ENCODE measurements at places on chromosomes 4 and X.

DNA sequence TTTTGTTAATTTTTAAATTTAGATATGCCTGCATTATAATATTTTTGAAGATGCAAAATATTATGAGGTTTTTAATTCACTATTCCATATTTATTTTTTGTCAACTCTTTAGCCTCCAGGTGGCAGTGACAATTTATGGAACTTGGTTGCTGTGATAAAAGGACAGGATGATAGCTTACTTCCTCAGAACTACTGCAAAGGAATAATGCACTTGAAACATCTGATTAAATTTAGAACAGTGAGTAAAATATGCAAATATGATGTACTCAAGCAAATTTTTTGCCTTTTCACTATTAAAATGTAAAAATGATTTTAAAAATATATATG lies 45.1 kb downstream of the SPATA4 start:
- DNase-seq: no peak

GRCh38 chrX:72128881-72129280 lies 2.8 kb downstream of the RTL5 start:
- DNase-seq: no peak

DNA sequence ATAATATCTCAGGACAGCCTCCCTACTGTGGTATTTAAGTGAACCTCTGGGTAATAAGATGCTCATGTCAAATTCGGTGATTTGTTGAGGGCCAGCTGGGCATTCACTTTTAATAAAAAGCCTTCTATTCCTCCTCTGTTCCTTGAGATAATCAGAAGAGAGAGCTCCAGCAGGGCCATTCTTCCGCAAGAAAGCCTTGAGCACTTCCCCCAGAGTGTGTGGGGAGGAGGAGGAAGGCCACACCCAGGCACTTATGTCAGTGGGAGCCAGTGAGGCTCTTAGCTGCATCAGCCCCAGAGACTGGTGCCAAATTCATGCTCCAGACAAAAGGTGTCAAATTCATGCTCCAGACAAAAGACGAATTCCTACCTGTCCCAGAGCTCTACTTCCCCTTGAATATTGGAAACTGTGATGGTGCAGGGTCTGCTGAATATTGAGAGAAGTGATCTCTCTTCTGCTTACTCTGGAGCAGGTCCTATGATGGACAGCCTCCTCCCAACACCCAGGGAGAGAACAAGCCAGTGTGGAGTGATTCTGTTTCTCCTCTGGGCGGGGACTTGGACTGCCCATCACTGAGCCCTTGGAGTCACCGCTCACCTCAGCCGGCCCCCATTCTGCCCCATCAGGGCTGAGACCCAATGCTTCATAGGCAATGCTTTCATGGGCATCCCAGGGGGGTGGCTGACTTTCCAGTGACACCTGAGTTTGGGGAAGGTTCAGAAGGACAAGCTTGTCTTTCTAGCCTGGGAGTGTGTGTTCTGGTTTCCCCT lies 68.1 kb downstream of the FHDC1 start:
- DNase-seq: no peak

GRCh38 chrX:313546-313945 lies 5.0 kb downstream of the GTPBP6 start:
- no peak for DNase-seq

DNA sequence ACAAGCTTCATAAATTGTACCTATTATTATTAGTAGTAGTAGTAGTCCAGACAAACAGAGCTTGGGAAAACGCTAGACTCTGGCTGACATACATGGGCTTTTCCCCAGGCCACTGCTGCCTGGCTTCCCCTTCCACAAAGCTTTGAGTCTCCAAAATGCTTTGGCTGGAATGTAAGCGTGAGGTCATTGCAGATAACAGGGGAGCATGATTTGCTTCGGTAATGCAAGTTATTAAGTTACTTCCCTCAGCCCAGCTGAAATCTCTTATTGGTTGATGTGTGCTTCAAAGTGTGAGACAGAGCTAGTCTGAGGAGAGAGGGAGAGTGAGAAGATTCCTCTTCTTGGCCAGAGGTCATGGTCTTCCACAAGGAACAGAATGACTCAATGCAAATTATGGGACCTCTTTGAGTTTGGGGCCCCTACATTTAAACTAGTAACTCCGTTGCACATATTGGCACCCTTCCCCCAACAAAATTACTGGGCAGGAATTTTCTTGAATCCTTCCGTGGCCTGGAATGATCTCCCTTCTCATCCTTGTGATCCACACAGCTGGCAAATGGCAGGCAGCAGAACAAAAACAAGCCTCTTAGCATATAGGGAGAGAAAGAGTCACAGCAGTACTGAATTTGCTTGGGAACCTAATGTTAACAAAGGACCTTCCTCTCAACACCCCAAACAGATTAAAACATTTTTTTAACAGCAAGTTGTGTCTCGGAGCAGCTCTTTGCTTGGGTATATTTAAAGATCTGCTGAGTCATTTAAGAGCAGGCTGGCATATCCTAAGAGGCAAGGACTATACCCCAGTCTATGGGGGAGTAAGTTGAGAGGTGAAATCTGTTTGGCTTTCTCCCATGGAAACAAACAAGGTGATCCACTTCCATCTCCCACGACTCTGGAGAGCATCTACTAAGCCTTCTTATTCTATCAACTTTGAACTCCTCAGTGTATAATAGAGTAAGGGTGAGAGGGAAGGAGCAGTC lies 19.9 kb downstream of the AR start:
- no peak for DNase-seq

DNA sequence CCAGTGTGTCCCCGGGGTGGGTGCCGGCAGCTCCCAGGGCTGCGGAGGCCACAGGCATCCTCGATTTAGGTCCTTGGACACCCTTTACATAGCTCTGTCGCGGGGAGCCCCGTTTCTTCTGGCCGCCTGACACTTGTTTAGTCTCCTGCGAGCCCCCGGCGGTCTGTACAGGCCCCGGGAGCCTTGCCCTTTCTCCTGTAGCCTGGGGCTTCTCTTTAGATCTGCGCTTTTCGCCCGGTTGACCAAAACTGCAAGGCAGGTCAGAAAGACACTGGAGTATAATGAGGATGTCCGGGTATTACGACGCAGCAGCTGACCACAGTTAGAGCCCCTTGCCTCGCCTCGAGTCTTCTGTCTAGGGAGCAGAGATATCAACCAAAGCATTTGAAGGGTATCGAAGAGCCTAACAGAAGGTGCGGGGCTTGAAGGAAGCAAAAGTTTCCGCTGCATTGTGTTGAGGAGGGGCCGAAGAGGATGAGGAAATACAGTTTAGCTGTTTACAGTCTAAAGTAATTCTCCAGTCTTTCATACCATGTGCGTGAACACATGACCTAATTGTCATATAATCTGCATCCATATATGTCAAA lies 479 bp downstream of the BRCC3 start:
- no peak for DNase-seq

DNA sequence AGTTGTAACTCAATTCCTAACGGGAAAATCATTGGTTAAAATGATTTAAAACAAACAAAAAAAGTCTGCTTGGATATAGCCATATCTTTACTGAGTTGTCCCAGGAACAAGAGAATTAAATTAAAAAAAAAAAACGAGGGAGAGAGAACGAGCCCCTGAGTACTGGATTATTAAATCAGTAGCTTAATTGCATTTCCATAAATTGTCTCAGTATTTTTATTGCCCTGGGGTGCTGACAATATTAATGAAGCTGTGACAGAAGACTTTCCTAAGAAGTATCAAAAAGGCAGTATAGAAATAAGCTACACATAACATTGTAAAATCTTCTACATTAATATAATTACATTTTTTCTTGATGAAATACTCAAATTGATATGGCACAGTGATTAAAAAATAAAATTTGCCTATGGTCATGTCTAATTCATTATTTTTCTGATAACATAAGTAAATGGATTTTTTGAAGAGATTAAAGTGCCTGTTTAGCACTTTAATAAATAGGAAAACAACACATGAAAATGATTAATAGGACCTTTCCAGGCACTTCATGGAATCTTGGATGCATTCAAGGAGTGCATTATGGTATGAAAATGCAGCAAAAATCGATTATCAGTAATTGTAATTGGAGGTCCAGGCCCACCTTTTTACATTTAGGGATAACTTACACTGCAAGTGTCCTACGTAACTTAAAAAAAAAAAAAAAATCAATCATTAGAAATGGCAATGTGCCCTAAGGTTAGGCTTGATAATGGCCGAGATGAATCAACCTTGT lies 2233.4 kb downstream of the ARAP2 start:
- DNase-seq: no peak

DNA sequence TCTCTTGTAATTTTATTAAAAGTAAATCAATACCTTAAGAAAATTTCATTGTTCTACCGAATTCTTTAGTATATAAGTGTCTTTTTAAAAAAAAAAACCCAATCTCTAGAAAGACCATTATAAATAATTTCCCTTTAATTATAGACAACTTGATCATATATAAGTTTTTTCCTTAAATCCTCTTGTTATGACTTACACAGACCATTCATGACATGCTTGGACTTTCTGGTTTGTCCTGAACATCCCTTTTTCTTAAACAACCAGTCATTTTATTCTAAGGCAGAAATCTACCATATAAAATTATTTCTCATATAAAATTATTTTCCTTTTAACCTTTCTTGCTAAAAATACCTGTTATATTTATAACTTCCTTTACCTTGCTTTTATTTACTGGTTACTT lies 15.4 kb upstream of the FHDC1 start:
- no peak for DNase-seq

- no peak for DNase-seq
Measured at GRCh38 chrX:77422891-77423648, 24.1 kb upstream of the FGF16 start.

- DNase-seq: no peak
Measured at GRCh38 chr4:3269105-3269927, 20.4 kb downstream of the MSANTD1 start.

DNA sequence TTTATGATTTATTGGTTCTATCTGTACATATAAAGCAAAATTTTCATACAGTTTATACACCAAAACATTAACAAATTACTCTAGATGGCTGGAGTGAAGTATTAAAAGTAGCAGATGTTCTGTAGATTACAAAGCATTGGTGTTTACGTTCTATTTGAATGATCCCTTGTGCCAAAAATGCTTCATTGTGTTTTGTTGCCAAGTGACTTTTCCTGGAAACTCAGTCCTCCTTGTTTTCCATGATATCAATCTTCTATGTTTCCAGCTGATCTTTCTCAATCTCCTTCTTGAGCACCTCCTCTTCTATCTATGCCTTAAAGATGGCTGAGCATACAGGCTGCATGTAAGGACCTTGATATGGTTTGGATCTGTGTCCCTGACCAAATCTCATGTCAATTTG lies 263.6 kb upstream of the CTSO start:
- DNase-seq: no peak

DNA sequence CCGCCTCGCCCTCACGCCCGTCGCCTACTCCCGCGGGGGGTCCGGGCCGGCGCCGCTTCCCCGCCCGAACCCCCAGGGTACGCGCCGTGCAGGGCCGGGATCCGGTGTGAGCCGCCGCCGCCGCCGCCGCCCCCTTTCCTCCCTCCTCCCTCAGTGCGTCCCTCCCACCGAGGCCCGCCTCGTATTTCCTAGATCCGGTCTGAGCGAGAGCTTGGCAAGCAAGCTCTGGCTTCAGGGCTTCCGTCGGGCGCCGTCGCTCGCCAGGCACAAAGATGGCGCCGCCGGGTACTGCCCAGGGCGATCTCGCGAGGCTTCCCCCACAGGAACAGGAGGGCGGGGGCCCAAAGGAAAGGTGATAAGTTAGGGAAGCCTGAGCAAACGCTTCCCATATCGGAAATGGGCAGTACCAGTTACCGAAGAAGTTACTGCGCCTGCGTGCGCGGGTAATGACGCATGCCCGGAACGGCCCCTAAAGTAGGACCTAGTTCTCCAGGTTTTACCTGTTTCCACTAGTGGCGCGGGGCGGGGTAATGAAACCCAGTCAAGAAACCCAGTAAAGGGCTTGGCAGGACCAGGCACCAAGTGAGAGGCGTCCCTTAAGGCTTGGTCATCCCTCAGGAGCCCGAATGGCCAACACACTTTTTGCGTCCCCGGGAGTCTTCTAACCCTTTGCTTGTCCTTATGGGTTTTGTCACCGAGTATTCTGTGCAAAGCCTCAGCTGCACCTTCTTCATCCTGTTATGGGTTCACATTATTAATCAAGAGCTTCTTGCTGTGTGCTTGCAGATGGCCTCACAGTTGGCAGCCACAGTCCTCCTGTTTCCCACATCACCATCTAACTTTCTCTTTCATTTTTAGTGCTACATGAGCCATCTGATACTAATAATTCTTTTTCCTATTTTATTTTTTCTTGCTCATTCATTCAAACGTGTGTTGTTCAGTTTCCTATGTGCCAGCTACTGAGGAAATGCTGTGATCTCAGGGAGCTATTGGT lies at the start of gene TAB3:
Gene TAB3 (minus strand): TSS at position 108 of the 994 bp plus-strand sequence. CDS start 29,666 bp downstream, outside the sequence.
- peak; percentile 96 for DNase-seq

GRCh38 chr4:54032558-54033135 lies 31.8 kb downstream of the CHIC2 start:
- no peak for DNase-seq

GRCh38 chr4:53508446-53508845 lies 82.8 kb downstream of the LNX1 start:
- no peak for DNase-seq
